GM23248 (cell line): ENCODE measurements at places on chromosomes 2 and 18. TPM values are rescaled to one million over a fixed set of nuclear protein-coding genes. Genes with fewer than 3 reads are reported as not detected.
A peak's percentile ranks its signal among the peaks of the same experiment; 100 is the strongest.

The GALR1 gene
- not detected in 2 replicates for total RNA-seq

The LAMA3 gene
- total RNA-seq, result 1.9 and 3.5 TPM in 2 replicates

The LTBP1 gene
- 198 and 211 TPM in 2 replicates for total RNA-seq

The SLC5A7 gene
- not detected in 2 replicates for total RNA-seq

The SGPP2 gene
- not detected in 2 replicates for total RNA-seq

DNA sequence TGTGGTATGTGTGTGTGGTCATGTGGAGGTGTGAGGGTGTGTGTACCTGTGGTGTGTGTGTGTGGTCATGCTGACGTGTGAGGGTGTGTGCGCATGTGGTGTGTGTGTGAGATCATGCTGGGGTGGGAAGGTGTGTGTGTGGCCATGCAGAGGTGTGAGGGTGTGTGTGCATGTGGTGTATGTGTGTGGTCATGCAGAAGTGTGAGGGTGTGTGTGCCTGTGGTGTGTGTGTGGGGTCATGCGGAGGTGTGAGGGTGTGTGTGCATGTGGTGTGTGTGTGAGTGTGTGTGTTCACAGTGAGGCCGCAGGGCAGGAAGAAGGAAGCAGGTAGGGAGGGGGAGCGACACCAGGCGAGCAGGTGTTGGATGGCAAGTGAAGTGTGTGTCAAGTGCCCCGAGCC, 259.0 kb downstream of the LOXHD1 start:
- H3K4me1 ChIP-seq, result no peaks in the 10 kb centered on the region
- no peaks in the 10 kb centered on the region; the same call in 1 of the 2 replicates for H3K27me3 ChIP-seq
- no peak for DNase-seq
- no peaks in the 10 kb centered on the region for H3K36me3 ChIP-seq

- H3K4me3 ChIP-seq, result peak overlapping the region; percentile 96
- H3K27me3 ChIP-seq, result no peaks in the 10 kb centered on the region
- peak; percentile 41 for DNase-seq
- peaks cover 11% of the 10 kb centered on the region; the same call in 1 of the 2 replicates for H3K4me1 ChIP-seq
- H3K36me3 ChIP-seq, result no peaks in the 10 kb centered on the region
These were observed 1.1 kb downstream of the PREB start for GRCh38 chr2:27133195-27133875.

DNA sequence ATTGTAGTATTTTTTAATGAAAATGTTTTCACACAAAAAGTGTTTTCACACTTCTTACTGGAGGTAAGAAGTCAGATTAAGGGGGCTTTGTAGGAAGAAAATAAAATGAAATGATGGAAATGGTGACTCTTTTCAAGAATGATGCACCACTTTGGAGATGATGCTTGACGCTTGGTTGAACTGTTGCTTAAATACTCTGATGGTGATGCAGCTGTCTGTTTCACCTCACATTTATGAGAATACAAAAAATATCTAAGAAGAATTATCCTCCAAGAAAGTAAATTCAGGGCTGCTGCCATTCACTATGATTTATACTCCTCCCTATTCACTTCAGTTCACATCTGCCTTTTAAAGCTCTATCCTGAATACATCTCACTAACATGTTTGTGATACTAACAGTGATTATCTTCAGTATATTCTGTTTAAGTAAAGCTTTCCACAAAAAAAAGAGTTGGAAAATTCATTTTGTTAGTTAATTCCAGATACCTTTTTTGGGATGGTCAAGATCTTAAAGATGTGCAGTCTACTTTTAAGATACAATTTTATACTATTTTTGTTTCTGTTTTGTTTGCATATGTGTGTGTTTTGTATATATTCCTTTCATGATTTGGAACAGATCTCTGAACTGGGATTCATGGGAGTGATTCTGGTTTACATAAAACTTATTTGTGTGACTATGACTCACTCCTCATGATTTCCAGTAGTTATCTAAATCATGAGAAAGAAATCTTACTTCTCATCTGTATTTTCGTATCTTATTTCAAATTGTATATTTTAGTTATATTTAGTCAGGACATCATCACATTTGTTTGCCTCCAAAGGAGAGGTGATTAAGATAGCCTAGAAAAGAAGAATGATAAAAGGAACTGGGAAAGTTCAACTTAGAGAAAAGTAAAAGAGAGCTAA, 53.1 kb downstream of the SLC39A10 start:
- peak overlapping the region; percentile 50 for H3K27ac ChIP-seq
- H3K27me3 ChIP-seq, result no peaks in the 10 kb centered on the region
- H3K4me1 ChIP-seq, result peaks cover 29% of the 10 kb centered on the region
- H3K36me3 ChIP-seq, result peaks cover 26% of the 10 kb centered on the region

DNA sequence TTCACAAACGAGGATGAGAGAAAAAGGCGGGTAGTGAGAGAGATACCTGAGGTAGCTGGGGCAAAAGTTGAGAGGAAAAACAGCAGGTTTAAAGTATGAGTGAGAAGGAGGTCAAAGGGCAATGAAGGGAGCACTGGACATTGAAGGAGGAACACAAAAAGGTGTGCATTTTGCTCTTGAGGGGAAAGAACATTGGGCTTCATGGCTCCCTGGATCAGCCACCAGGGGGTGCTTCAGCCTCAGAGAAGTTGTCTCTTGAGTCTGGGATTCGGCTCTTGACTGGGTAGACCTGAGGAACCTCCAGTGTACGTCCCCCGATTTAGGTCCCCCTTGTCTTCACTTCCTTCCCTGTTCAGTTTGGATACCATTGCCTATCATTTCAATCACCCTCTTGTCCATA, 128.5 kb downstream of the RAPGEF4 start:
- DNase-seq, result peak; percentile 61
- no peaks in the 10 kb centered on the region for H3K36me3 ChIP-seq
- no peaks in the 10 kb centered on the region for H3K27me3 ChIP-seq
- H3K4me1 ChIP-seq, result no peaks in the 10 kb centered on the region
- no peak overlapping the region for H3K27ac ChIP-seq

- no peak overlapping the region for H3K27ac ChIP-seq
- peak; percentile 6 for DNase-seq
- H3K4me1 ChIP-seq, result no peaks in the 10 kb centered on the region
These were observed 411.7 kb upstream of the NETO1 start for GRCh38 chr18:73279498-73279897.

GRCh38 chr2:237700512-237701032, 73.2 kb downstream of the LRRFIP1 start:
- no peak overlapping the region for H3K4me3 ChIP-seq
- H3K4me1 ChIP-seq, result peaks cover 62% of the 10 kb centered on the region
- H3K27ac ChIP-seq, result peak overlapping the region; percentile 84
- H3K36me3 ChIP-seq, result no peaks in the 10 kb centered on the region
